ENCODE measurements at places on chromosomes 2 and 18.

DNA sequence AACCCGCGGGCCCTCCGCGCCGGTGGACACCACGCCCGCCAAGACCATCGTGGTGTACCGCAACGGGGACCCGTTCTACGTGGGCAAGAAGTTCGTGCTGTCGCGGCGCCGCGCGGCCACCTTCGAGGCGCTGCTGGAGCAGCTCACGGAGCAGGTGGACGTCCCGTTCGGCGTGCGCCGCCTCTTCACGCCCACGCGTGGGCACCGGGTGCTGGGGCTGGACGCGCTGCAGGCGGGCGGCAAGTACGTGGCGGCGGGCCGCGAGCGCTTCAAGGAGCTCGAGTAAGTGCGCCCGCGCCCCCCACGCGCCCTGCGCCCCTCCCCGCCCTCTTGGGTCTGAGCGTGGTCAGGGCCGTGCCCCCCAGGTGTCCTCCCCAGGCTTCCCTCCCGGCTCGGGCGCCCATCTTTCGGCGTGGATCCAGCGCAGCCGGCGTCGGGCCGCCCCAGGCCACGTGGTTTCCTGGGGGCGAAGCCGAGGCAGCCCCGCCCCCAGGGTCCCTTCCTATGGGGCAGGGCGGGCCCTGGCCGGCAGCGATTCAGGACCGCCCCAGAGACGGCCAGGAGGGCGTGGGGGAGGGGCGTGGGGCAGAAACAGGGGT is 481 bp downstream of the DCDC2C start:
- DNase-seq: no peak

GRCh38 chr2:239858179-239858578 is 167.0 kb downstream of the NDUFA10 start:
- no peak for DNase-seq

DNA sequence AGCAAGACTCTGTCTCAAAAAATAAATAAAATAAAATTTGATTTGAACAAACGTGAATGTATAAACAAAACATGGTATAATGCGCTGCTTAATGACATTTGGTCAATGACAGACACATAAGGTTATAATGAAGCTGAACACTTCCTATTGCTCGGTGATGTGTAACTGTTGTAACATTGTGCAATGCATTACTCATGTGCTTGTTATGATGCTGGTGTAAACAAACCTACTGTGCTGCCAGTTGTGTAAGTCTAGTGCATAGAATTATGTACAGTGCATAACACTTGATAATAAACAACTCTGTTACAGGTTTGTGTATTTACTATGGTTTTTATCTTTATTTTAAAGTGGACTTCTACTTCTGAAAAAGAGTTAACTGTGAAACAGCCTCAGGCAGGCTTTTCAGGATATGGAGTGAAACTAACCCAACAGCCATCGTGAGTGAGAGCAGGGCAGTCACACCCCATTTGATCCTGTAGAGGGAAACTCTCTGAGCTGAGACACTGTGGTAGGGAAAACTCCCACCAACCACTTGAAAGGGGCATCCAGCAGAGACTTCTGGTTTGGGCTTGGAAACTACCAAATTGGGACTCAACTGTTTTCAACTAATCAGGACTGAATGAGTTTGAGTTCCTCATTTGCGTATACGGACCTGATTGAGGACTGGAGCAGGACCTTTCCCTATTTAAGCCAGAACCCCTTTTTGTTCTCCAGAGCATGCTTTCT is 8.7 kb upstream of the RPRD1A start:
- no peak for DNase-seq

DNA sequence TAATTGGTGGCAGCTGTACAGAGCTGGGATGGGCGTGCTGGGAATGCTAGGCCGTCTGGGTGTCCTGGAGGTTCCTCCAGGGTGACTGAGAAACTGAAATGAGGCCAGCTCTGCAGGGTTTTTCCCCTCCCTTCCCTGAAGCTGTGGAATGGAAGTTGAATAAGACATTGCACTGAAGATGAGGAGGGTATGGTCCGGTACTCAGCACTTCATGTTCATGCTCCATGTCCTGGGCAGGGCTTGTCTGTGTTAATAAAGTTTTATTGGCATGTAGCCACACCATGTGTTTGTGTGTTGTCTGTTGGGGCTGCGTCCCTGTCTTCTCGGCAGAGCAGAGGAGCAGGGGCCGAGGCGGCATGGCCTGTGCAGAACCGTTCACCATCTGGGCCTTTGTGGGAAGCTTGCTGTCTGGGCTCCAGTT is 154.0 kb downstream of the LDLRAD4 start:
- DNase-seq: no peak

DNA sequence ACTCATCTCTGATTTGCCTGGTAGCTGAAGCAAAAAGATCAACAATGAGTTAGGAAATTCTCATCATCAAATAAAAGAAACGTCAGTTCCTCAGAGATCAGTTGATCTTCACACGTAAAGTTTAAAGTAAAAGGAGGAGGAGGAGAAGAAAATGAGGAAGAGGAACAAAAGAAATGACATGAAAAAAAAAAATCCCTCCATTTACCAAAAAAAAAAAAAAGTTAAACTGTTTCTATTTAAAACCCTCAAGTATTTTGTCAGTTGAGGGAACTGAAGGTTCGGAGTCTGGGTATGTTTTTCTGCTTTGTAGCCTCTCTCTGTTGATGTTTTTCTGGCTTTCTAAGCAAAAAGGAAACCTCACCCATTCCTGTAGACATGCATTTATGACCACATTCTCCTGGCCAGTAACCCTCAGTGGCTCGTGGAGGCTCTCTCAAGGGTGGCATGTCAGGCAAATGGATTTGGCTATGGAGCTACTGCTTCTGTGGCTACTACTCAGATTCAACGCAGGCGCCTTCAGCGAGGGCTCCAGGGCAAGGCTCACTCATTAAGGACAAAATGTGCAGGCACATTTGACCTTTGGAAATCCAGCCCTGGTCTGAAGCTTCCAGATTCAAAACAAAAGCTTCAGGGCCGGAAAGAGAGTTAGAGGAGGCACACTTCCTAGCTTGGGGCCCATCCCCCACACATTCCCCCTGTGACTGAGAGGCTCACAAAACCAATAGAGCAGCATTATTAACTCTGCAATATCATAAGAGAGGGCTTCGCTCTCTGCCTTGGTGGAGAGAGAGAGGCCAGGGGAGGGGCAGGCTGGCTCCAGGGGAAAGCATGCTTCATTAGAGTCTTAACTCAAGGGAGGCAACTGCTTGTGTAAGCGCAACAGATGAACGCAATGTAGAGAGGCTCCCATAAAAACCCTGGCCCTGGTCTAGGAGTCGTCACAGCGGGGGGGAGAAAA is 22.3 kb downstream of the KLF7 start:
- DNase-seq: peak; percentile 61

- DNase-seq: no peak
Observed at GRCh38 chr2:239341146-239341732, 59.6 kb downstream of the HDAC4 start.

- DNase-seq: no peak
Observed at GRCh38 chr2:138364554-138365162, 136.9 kb upstream of the SPOPL start.

GRCh38 chr2:26068602-26069298 is 34.9 kb downstream of the RAB10 start:
- no peak for DNase-seq

- no peak for DNase-seq
Observed at GRCh38 chr2:213316001-213316735, 31.9 kb downstream of the SPAG16 start.

GRCh38 chr2:159098921-159099411 is 130.5 kb downstream of the TANC1 start:
- no peak for DNase-seq

DNA sequence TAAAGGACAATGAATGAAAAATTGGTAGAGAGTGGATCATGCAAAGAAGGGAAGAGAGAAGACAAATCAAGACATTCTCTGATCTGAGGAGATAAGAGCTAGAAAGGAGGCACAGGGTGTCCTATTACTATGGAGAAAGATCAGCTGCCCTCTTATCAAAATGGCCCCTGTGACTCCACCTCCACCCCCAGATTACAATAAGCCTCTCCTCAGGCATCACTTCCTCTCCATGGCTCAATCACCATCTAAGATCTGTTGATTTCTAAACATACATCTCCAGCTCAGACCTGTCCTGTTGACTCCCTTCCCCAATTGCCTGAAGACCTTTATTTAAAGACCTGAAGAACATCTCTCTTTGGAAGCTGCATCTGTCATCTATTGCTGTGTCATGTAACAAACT is 43.2 kb downstream of the SP100 start:
- DNase-seq: no peak

DNA sequence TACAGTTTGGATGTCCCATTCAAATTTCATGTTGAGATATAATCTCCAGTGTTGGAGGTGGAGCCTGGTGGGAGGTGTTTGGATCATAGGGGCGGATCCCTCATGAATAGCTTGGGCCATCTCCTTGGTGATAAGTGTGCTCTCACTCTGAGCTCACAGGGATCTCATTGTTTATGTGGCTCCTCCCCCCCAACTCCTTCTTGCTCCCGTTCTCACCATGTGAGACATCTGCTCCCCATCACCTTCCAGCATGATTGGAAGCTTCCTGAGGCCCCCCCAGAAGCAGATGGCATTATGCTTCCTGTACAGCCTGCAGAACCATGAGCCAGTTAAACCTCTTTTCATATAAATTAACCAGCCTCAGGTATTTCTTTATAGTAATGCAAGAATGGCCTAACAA is 3.0 kb upstream of the INPP1 start:
- DNase-seq: no peak

GRCh38 chr2:9331704-9332103 is 91.6 kb downstream of the ITGB1BP1 start:
- no peak for DNase-seq

GRCh38 chr18:59029663-59030429 is 109.8 kb upstream of the SEC11C start:
- no peak for DNase-seq

Data from BE2C (cell line).